Hepatocyte (in vitro differentiated cells): ENCODE measurements at places on chromosomes 16 and 17. TPM values are rescaled to one million over a fixed set of nuclear protein-coding genes. Genes with fewer than 3 reads are reported as not detected.
A peak's percentile ranks its signal among the peaks of the same experiment; 100 is the strongest.

TBC1D26 gene
- 0.40 and 1.7 TPM in 2 replicates for total RNA-seq

METTL2A gene
- total RNA-seq: 13.1 and 18.1 TPM in 2 replicates

NPB gene
- 0.47 and 2.6 TPM in 2 replicates for total RNA-seq

ADAD2 gene
- not detected in 2 replicates for total RNA-seq

OTOP2 gene
- total RNA-seq: 0.16 and 1.1 TPM in 2 replicates

GRCh38 chr17:39114723-39115122 lies 36.7 kb downstream of the PLXDC1 start:
- peaks cover 5% of the 10 kb centered on the region for H3K4me1 ChIP-seq
- H3K27ac ChIP-seq: peak overlapping the region; percentile 16
- no peak overlapping the region for H3K4me3 ChIP-seq
- no peaks in the 10 kb centered on the region for H3K27me3 ChIP-seq
- DNase-seq: no peak

DNA sequence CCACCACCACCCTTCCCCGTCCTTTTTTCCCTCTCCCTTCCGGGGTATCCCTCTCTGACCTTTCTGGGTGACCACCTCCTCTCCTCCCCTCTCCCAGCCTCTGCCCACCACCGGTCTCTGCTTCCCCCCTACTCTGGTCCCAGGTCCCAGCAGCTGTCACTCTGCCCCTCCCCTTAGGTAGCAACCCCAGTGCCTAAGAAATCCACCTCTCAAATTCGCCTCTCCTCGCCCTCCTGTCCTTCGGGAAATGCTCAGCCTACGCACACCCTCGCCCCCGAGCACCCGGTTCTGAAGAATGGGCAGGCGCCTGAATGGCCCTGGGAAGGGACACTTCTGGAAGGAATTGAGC lies 775 bp upstream of the SP6 start:
- DNase-seq: no peak
- no peak overlapping the region for H3K4me3 ChIP-seq
- peaks cover 14% of the 10 kb centered on the region for H3K4me1 ChIP-seq
- no peaks in the 10 kb centered on the region for H3K36me3 ChIP-seq
- H3K27ac ChIP-seq: no peak overlapping the region

DNA sequence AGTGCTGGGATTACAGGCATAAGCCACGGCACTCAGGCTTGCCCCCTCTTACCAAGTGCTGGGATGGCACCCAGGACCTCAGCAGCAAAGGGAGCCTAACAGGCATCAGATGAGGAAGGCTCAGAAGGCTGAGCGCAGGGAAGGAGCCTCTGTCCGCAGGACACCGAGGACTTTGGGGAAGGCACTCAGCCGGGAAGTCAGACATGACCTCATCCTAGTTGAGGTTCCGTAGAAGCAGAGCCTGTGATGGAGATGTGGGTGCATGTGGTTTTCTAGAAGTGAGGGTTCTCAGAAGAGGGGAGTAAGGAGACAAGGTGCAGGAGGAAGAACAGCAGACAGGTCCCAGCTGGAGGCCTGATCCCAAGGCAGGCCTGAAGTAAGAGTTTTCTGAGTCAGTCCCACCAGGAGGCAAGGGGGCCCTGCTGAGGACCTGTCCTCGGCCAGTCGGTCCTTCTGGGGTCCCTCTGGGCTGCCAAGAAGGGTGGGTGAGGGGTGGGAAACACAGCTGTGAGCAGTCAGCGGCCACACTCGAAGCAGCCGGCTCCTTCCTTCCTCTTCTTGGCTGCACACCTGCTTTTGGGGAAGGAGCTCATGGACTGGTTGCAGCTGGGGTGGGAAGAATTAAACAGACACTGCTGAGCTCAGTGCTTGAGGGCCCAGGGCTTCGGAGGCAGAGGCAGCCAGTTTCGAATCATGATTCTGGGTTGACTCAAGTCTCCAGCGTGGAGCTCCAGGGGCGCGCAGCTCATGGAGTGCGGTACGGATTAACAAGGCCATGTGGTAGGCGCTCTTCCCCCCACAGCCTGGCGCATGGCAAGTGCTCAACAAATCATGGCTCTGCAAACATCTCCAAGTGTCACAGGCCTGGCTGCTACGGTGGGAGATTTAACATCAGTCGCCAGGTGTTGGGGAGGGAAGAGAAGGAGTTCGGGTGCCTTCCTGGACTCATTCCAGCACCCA lies 38.9 kb upstream of the SNN start:
- peaks cover 23% of the 10 kb centered on the region for H3K4me1 ChIP-seq
- no peaks in the 10 kb centered on the region for H3K36me3 ChIP-seq
- H3K27ac ChIP-seq: peak overlapping the region; percentile 40
- no peak for DNase-seq
- no peak overlapping the region for H3K4me3 ChIP-seq
- H3K27me3 ChIP-seq: no peaks in the 10 kb centered on the region

- peaks cover 4% of the 10 kb centered on the region for H3K27me3 ChIP-seq
- no peak overlapping the region for H3K4me3 ChIP-seq
- H3K4me1 ChIP-seq: peaks cover 31% of the 10 kb centered on the region
Observed at GRCh38 chr17:45022655-45023339, 28.6 kb downstream of the DCAKD start.

DNA sequence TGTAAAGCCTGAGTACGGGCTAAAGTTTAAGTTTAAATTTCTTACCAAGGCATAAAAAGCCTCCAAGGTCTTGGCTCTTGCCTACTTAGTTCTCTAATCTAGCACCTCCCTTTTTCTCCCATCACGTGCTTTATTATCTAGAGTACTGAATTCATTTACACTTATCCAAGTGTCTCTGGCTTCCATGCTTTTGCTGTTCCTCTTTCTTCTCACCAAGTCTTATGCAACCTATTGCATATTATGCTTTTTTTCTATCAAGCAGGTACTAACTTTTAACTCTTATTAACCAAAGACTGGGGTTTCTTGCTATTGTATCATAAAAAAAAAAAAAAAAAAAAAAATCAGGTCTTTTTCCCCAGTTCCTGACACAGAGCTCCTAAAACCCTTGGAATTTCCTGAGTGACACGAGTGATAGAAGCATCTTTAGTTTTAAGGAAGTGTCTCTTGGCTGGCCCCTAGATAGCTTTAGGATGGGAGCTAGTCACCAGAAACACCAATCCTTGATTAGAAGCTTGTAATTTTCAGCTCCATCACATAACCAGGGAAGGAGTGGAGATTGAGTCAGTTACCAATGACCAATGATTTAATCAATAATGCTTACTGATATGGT lies 44.9 kb downstream of the SSH2 start:
- no peak overlapping the region for H3K4me3 ChIP-seq
- no peaks in the 10 kb centered on the region for H3K36me3 ChIP-seq
- H3K27ac ChIP-seq: no peak overlapping the region

- H3K27me3 ChIP-seq: no peaks in the 10 kb centered on the region
- H3K4me1 ChIP-seq: peaks cover 24% of the 10 kb centered on the region
- peak; percentile 72 for DNase-seq
- peak overlapping the region; percentile 82 for H3K4me3 ChIP-seq
- no peaks in the 10 kb centered on the region for H3K36me3 ChIP-seq
Observed at GRCh38 chr17:36544044-36544306, 744 bp upstream of the GGNBP2 start.

- H3K27ac ChIP-seq: no peak overlapping the region
- no peak for DNase-seq
- H3K36me3 ChIP-seq: no peaks in the 10 kb centered on the region
- no peak overlapping the region for H3K4me3 ChIP-seq
Observed at GRCh38 chr16:82190386-82190785, 20.4 kb upstream of the MPHOSPH6 start.

GRCh38 chr17:60959011-60959410 lies 281.4 kb downstream of the BCAS3 start:
- H3K4me1 ChIP-seq: no peaks in the 10 kb centered on the region
- no peaks in the 10 kb centered on the region for H3K27me3 ChIP-seq
- H3K36me3 ChIP-seq: no peaks in the 10 kb centered on the region
- no peak overlapping the region for H3K27ac ChIP-seq
- no peak overlapping the region for H3K4me3 ChIP-seq

DNA sequence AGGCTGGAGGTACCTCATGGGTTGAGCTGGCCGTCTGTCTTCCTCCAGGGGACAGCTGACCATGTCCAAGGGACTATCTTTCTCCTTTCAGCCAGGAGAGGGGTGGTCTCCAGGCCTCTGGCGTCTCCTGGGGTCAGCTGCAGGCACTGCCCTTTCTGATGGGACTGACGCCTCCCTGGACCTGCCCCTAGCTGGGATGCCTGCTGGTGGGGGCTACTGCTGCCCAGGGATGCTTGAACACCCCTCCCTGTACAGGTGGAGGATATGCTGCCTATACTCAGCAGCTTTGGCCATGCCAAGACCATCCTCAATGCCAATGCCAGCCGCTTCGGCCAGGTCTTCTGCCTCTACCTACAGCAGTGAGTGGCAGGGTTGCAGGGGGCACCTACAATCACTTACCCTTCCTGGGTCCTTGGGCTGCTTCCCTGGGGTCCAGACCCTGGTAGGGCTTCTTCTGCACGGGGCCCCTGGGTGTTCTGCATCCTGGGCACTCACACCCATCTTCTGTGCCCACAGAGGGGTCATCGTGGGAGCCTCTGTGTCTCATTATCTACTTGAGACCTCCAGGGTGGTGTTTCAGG lies 4.2 kb downstream of the MYO15B start:
- peaks cover 15% of the 10 kb centered on the region for H3K4me1 ChIP-seq
- DNase-seq: no peak
- H3K27ac ChIP-seq: no peak overlapping the region
- H3K27me3 ChIP-seq: no peaks in the 10 kb centered on the region
- no peak overlapping the region for H3K4me3 ChIP-seq
- H3K36me3 ChIP-seq: no peaks in the 10 kb centered on the region

DNA sequence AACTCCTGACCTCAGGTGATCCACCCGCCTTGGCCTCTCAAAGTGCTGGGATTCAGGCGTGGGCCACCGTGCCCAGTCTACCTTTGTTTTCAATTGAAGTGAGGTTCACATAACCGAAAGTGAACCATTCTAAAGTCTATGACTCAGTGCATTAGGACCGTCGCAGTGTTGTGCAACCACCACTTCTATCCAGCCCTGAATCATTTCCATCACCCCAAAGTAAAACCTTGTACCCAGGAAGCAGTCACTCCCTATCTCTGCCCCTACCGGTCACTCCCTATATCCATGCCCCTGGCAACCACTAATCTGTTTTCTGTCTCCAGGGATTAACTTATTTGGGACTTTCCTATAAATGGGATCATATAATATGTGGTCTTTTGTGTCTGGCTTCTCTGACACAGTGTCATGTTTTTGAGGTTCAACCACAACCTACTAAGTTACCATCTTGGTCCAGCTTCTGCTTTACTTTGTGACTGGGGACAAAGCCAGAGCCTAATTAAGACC lies 28.3 kb upstream of the CDC42EP4 start:
- peak; percentile 58 for DNase-seq
- no peak overlapping the region for H3K4me3 ChIP-seq
- H3K4me1 ChIP-seq: peaks cover 52% of the 10 kb centered on the region
- peak overlapping the region; percentile 81 for H3K27ac ChIP-seq
- H3K36me3 ChIP-seq: no peaks in the 10 kb centered on the region

- no peak overlapping the region for H3K4me3 ChIP-seq
- DNase-seq: peak; percentile 72
- H3K27me3 ChIP-seq: no peaks in the 10 kb centered on the region
- H3K27ac ChIP-seq: no peak overlapping the region
- H3K36me3 ChIP-seq: no peaks in the 10 kb centered on the region
Observed at GRCh38 chr17:34703533-34703932, 124.2 kb downstream of the TMEM132E start.

DNA sequence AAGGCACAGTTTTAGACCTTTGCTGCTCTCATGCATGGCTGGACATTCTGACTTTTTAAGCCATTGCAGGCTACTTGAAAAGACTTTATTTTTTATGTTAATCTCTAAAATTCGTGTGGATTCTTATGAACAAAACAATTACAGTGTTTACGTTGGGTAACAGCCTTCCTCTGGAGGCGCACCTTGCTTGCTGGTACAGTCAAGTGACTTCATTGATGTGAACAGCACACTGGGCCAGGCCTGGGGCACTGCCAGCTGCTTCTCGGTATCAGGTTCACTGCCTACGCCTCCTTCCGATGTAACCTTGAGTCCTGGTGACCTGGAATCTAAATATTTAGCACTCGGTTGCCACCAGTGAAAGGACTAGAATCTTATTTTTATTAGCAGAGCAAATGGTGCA lies 27.8 kb downstream of the MARCHF10 start:
- H3K4me1 ChIP-seq: peaks cover 11% of the 10 kb centered on the region
- DNase-seq: no peak
- no peak overlapping the region for H3K4me3 ChIP-seq
- H3K36me3 ChIP-seq: no peaks in the 10 kb centered on the region
- no peaks in the 10 kb centered on the region for H3K27me3 ChIP-seq
